Activated CD4-positive, alpha-beta T cell treated with anti-CD3 and anti-CD28 coated beads, Interleukin-2, Interleukin-6, amounts not matched to agents 100 ng/mL and 50 ng/mL, durations not matched to agents 16 hours and 8 hours (primary cell): ENCODE measurements at places on chromosomes 13 and 19.
A peak's percentile ranks its signal among the peaks of the same experiment; 100 is the strongest.

DNA sequence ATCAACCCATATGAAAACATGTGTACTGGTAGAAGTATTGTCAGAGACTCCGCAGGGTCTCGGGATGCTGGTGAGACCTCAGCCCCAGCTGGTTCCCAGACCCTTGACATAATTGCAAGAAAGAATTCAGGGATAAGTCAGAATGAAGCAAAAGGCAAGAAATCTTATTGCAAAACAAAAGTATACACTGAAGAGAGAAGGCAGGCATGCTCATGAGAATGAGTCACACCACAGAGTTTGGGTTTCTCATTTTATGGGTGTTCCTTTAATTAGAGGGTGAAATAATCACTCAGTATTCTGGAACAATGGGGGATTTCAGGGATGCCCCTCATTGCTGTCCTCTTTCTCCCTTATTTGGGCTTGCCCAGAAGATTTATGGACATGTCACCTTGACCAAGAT, 1423.8 kb upstream of the MIR17HG start:
- no peak for DNase-seq

DNA sequence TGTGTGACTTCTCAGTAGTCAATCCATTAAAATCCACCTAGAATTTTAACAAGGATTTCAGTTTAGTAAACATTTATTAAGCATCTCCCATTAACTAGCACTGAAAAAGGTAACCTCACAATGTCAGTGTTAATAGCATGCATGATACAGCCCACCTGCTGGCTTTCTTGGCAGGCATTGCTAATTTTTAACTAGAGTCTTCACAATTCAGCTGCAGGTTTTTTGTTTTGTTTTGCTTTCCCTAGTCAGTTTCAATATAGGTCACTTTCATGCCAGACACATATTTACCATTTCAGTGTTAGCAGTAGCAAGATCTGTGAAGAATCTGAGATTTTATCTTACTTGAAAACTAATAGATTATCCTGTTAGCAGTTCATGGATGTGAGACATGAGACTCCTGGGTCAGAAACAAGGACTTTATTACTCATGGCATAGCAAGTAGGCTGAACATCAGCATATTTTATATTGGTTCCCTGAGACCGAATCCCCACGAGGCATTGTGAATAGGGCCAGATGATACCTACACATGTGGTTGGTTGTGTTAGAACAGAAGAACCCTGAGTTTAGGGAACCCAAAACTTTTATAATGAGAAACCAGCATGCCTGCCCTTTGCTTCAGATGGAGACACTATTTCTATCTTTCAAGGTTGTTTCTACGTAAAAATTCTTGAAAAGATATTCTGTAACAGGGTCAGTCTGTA, 198.0 kb upstream of the HTR2A start:
- DNase-seq = no peak

- DNase-seq = no peak
These were observed 1.8 kb downstream of the CEBPG start for GRCh38 chr19:33375156-33375836.

GRCh38 chr13:114005206-114005724, 31.4 kb upstream of the C13orf46 start:
- DNase-seq = no peak

GRCh38 chr19:50896591-50897190, 14.5 kb downstream of the KLK4 start:
- peak; percentile 56 for DNase-seq

DNA sequence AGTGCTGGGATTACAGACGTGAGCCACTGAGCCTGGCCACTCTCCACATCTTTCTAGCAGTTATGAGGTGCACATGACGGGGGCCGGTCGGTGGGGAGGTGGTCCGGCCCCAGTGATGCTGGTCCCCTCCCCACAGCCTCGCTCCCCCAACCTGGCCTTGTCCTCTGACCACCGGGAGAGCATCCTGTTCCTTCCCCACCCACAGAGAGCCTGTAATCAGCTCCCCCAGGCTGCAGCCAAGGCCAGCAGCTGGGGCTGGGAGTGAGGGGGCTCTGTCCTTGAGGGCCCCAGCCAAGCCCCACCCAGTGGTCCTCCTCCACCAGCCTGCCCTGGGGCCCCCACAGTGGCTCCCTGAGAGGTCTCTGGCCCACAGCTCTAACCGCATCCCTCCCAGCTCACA, 3.0 kb upstream of the INSL3 start:
- no peak for DNase-seq

GRCh38 chr13:70894258-70894657, 786.0 kb upstream of the KLHL1 start:
- DNase-seq = no peak

DNA sequence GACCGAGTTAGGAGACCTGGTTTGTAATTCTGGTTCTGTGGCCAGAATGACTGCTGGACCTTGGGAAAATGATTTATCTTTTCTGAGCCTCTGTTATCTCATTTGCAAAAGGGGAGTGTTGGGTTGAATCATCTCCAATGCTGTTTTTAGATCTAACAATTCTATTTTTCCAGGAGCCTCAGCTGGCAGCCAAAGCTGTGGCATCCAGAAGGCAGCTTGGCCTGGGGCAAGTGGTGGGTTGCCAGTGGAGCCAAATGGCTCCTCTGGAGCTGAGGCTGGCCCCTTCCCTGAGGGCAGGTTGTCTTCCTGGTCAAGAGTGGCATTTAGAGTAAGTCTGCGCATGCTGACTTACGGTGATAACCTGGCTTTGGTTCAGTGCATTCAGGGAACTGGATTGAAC, 21.3 kb downstream of the B3GLCT start:
- DNase-seq = no peak

DNA sequence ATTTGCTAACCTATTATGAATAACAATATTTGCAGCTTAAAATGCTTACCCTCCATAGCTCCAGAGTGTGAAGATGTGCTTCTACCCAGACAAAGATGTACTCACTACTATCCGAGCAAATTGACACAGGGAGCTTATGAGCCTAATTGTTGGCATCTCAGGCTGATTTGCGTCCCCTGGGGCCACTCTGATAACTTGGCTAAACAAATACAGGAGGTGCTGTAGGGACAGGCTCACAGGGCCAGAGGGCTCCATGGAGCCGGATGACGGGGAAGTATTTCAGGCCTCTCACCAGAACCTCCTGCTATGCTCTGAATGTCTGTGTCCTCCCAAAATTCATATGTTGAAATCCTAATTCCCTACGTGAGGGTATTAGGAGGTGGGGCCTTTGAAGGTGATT, 26.7 kb upstream of the C19orf12 start:
- no peak for DNase-seq

DNA sequence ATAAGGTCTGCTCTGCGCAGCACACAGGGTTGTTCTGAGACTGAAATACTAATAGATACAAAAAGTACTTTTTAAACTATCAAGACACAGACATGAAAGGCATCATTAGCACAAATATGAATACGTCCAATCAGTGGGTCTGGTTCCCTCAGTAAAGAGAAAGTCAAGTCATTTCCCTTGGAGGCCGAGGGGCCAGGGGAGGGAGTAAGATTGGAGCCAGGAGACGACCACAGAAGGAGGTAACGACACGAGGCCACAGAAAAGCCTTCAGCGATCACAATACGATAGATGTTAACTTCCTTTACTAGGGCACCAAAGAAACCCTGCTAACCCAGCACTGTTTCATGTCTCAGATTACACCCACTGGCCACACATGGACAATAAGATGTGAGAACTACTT, 5.3 kb downstream of the CARS2 start:
- DNase-seq = no peak

- DNase-seq = no peak
These were observed 54.7 kb downstream of the C13orf46 start for GRCh38 chr13:113918981-113919701.

DNA sequence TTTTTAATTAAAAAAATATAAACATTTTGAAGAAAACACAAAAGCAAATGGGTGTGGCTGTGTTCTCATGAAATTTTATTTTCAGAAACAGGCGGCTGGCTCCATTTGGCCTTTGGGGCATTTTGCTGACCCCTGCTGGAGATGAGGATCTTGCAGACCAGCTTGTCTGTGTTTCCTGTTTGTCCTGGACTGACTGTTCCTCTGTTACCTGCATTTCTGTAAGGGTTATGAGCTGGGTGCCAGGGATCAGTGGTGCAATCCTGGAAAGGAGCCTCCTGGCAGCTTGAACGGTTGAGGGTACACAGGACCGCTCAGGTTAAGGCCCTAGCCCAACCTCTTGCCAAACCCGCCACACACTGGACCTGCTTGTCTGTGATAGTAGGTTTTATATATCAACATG, 49.9 kb downstream of the ZNF787 start:
- no peak for DNase-seq

GRCh38 chr19:54029301-54029700, 34.4 kb downstream of the VSTM1 start:
- no peak for DNase-seq

DNA sequence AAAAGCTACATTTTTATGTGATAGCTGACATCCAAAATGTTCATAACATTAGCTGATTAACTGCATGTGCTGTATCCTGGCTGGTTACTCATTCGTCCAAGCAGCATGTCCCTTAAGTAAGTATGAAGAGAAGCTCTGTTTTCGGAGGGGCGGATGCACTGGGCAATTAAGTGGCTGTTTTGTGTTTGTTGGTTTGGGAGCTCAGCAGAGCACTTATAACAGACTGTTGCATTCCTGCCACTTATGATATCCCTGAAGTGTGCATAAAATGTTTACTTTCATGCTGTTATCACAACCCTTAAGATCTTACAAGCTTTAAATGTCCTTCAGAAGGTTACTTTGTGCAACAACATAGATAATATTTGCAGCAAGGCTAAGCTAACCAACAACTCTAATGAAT, 264.1 kb downstream of the NALCN start:
- DNase-seq = no peak

DNA sequence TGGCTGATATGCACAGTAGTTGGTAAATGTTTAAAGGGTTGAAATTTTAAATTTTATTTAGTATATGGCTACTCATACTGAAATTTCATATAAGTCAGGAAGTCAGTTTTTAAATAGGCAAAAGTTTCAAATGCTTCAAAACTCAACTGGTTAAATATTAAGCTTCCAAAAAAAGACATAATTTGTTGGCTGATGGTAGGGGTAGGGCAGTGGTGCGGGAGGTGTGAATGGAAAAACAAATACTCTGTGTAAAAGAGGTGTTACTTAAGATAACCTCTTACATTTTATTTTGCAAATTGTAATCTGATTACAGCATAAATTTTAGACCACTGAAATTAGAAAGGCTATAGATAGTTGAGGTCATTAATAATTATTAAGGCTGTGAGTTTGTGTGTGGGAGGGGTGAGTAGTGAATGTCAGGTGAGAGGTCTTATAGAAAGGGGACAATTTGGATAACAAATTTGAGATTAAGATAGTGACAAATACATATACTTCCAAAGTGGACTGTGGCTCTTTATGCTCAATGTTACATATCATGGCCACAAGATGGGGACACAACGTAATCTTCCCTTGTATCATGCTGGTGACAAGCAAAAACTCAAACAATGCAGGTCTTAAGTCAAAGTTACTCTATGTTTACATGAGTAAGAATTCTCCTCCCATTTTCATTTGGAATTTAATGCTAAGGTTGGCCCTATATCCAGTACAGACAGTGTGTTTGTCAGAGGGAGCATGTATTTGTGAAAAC, 36.6 kb upstream of the OXGR1 start:
- peak; percentile 11 for DNase-seq

- DNase-seq = peak; percentile 58
These were observed 38.7 kb downstream of the NFIX start for GRCh38 chr19:13033819-13034611.

GRCh38 chr19:8025316-8025715, 19.9 kb upstream of the ELAVL1 start:
- DNase-seq = no peak

DNA sequence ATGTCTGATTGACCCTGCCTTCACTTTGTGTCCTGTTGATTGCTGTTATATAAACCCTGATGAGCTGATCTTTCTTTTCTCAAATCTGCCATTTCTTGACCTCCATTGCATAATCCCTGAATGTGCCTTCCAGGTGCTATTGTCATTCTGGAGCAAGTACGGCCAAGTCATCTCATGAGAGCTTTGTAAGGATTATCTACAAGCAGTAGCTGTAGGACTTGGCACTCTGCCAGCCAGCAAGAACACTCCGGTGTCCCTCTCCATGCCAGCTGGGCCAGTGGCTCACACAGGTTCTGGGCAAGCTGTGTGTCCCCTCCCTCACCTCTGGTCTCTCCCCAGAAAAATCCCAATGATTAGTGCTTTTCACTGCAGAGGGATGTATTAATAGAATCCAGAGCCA, 348.1 kb downstream of the FOXO1 start:
- no peak for DNase-seq

DNA sequence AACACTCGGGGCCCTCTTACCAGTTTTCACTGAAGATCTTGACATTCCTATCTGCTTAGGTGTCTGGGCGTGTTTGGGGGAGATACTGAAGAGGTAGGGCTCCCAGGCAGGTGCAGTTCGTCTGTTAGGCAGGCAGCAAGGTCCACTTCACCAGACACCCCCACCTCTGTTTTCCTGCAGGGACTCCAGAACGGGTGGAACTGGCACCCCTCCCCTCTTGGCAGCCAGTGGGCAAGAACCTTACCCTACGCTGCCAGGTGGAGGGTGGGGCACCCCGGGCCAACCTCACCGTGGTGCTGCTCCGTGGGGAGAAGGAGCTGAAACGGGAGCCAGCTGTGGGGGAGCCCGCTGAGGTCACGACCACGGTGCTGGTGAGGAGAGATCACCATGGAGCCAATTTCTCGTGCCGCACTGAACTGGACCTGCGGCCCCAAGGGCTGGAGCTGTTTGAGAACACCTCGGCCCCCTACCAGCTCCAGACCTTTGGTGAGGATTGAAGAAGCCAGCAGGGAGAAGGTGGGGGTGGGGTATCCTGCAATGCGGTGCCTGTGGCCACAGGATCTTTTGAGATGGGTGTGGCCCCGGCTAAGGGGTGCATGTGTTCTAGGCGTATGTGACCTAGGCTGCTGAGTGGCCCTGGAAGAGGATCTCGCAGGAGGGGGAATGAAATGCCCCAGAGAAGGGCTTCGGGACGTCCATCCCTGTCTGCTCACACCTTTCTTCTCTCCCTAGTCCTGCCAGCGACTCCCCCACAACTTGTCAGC, 3.3 kb upstream of the ICAM4 start:
- no peak for DNase-seq

DNA sequence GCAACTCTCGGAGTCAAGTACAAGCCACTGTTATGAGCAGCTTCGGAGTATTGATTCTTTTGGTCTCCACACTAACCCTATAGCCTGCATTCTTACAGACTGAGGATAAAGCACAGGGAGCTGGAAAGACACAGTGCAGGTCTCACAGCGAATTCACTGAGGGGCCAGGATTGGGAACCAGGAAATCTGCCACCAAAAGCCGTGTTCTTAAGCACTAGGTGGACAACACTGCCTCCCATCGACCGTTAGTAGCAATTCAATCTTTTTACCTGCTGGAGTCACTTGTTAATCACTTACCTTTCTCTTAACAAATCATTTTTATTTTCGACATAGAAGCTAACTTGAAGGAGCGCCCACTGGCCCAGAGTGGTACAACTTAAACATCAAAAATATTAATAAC, 6.3 kb downstream of the PMIS2 start:
- DNase-seq = peak; percentile 24

DNA sequence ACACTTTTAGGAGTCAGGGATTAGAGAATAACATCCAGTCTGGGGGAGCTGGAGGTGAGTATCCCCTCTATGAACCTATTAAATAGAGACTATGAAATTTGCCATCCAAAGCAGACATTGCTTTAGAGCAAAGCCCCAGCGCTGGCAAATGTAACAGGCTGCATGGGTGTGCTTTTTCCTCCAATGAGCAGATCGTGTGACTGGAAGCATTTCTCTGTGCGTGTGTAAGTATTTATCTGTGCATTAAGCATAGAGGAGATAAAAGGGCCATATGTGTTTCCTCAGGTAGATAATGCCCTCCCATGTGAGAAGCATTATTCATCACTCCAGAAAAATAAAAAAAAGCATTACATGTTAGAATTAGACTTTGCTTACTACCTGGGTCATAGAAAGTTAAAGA, 924 bp downstream of the TNFSF13B start:
- no peak for DNase-seq

GRCh38 chr13:41649659-41650058, 192.3 kb downstream of the RGCC start:
- no peak for DNase-seq
